ENCODE measurements at places on chromosomes 4 and X. TPM values are rescaled to one million over a fixed set of nuclear protein-coding genes. Genes with fewer than 3 reads are reported as not detected.

DNA sequence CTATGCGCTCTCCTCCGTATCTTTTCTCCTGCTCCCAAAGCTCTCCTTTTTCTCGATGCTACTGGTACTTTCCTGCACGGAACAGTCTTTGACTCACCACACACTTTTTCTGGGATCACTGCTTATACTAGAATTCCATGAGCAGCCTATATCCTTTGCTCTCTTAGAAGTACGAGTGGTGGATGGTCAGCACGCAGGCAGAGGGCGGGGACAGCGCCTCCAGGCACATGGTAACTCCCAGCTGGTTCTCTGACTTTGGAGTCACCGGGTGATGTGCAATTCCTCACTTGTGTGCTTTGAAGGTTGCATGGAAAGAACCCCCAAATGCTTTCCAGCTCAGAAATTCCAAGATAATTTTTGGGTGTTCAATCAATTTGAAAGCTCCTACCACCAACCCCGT lies 56.0 kb downstream of the STX18 start:
- no peak overlapping the region for H3K27ac ChIP-seq
- no peaks in the 10 kb centered on the region for H3K27me3 ChIP-seq
- DNase-seq = no peak
- H3K4me3 ChIP-seq = no peak overlapping the region
- no peaks in the 10 kb centered on the region for H3K36me3 ChIP-seq

- no peak for DNase-seq
- H3K4me3 ChIP-seq = no peak overlapping the region
- no peak overlapping the region for H3K27ac ChIP-seq
- H3K36me3 ChIP-seq = no peaks in the 10 kb centered on the region
- H3K27me3 ChIP-seq = no peaks in the 10 kb centered on the region
Measured at GRCh38 chr4:175560604-175561003, 251.5 kb downstream of the GPM6A start.

GRCh38 chr4:40933272-40934053 lies 183.7 kb downstream of the NSUN7 start:
- no peak overlapping the region for H3K27ac ChIP-seq
- no peaks in the 10 kb centered on the region for H3K27me3 ChIP-seq
- H3K36me3 ChIP-seq = no peaks in the 10 kb centered on the region
- no peak for DNase-seq
- H3K4me1 ChIP-seq = no peaks in the 10 kb centered on the region

LDOC1 gene
- 1.9 TPM for total RNA-seq

CLNK gene
- 0.35 TPM for total RNA-seq

CT45A5 gene
- total RNA-seq = not detected

GRCh38 chrX:75086731-75087195 lies 69.3 kb downstream of the ABCB7 start:
- DNase-seq = no peak
- H3K4me1 ChIP-seq = peaks cover 14% of the 10 kb centered on the region
- no peak overlapping the region for H3K27ac ChIP-seq
- peaks cover 23% of the 10 kb centered on the region for H3K36me3 ChIP-seq

- H3K27ac ChIP-seq = no peak overlapping the region
- H3K4me3 ChIP-seq = no peak overlapping the region
- H3K27me3 ChIP-seq = no peaks in the 10 kb centered on the region
- peaks cover 15% of the 10 kb centered on the region for H3K36me3 ChIP-seq
- DNase-seq = peak; percentile 9
Measured at GRCh38 chrX:134377537-134377936, 82.4 kb upstream of the HPRT1 start.

DNA sequence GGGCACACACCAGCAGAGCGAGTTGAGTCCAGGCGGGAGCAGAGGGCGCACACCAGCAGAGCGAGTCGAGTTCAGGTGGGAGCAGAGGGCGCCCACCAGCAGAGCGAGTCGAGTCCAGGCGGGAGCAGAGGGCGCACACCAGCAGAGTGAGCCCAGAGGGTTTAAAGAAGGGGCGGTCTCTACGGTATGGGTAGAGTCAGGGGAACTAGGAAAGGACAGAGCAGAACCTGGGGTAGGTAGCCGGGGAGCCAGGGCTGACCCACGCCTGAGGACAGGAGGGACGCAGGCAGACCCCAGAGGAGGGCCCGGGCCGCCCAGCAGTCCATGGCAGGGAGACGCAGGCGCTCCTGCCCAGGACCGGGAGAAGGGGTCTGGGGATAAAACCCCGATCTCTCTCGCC lies 22.0 kb upstream of the ADRA2C start:
- no peaks in the 10 kb centered on the region for H3K4me1 ChIP-seq
- H3K4me3 ChIP-seq = no peak overlapping the region
- H3K36me3 ChIP-seq = no peaks in the 10 kb centered on the region
- no peak overlapping the region for H3K27ac ChIP-seq
- DNase-seq = no peak

- H3K36me3 ChIP-seq = no peaks in the 10 kb centered on the region
Measured at GRCh38 chrX:24117258-24117657, 32.3 kb upstream of the ZFX start.

GAGE12J gene
- not detected for total RNA-seq

DNA sequence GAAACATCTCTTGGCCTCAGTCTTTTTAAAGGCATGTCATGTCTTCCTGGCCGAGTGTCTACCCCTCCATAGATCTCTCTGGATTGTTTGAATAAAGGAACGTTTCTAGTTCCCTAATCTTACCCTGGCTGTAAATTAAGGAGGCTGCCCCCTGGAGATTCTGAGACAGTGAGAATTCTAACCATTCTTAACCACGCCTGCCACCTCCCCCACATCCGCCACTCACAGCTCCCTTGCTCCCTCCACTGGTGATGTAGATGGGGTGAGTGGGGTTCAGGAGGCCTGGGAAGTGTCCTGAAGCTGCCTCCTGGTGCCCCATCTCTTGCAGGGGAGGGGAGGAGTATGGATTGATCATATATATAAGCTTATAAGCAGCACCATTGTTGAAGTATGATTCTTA lies 48.0 kb upstream of the TRIM2 start:
- H3K4me1 ChIP-seq = peaks cover 73% of the 10 kb centered on the region
- peaks cover 40% of the 10 kb centered on the region for H3K27me3 ChIP-seq
- no peak overlapping the region for H3K4me3 ChIP-seq
- peak; percentile 25 for DNase-seq

MND1 gene
- total RNA-seq = 42.8 TPM

DNA sequence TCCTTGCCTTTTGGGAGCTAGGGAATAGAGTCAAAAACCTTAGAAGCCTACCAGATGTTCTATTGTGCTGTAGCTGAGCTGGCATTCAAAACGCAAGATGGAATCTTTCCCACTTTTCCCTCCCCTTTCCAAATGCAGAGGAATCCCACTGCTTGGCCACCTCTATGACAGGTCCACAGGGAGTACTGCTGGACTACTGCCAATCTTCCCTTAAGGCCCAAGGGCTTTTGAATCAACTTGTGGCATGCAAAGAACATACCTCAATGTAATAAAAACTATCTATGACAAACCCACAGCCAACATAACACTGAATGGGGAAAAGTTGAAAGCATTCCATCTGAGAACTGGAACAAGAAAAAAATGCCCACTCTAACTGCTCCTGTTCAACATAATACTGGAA lies 139.2 kb upstream of the AGTR2 start:
- H3K27ac ChIP-seq = no peak overlapping the region
- H3K27me3 ChIP-seq = no peaks in the 10 kb centered on the region
- H3K36me3 ChIP-seq = no peaks in the 10 kb centered on the region
- no peak for DNase-seq

DNA sequence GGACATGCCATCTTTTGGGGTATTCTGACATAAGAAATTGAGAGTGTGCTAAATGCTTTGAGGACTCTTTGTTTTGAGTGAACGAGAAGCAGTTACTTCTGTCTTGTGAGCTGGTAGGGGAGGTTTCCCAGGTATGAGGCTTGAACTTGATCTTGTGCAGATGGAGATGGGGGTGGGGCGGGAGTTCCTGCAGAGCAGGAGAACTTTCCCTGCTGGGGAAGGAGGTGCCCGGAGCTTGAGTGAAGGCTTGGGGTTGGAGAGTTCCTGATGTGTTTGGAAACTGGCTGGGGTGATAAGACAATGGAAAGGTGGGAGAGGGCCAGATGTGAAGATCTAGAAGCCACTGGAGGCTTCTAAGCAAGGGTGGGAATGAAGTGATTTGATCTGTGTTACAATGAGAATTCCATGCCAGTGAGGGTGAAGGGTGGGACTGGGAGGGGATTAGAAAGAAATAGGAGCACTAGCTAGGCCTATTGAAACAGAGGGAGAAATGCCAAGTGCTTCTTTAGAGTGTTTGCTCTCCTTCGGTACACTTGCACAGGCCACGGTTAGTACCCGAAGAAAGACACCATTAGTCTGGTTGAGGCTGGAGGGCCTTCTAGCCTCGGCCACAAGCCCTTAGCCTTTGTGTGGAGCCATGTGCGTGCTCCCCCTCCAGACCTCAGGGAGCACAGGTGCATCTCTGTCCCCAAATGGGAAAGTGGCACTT lies 103.5 kb upstream of the STOX2 start:
- H3K27me3 ChIP-seq = peaks cover 43% of the 10 kb centered on the region
- H3K4me3 ChIP-seq = no peak overlapping the region
- peaks cover 12% of the 10 kb centered on the region for H3K4me1 ChIP-seq
- no peak for DNase-seq
- H3K27ac ChIP-seq = no peak overlapping the region
- H3K36me3 ChIP-seq = no peaks in the 10 kb centered on the region

EMCN gene
- total RNA-seq = not detected

FAM241A gene
- total RNA-seq = 7.4 TPM

- no peak for DNase-seq
- no peaks in the 10 kb centered on the region for H3K4me1 ChIP-seq
- H3K27me3 ChIP-seq = no peaks in the 10 kb centered on the region
- H3K27ac ChIP-seq = no peak overlapping the region
Measured at GRCh38 chrX:97309487-97310116, 425.9 kb downstream of the RPA4 start.

DNA sequence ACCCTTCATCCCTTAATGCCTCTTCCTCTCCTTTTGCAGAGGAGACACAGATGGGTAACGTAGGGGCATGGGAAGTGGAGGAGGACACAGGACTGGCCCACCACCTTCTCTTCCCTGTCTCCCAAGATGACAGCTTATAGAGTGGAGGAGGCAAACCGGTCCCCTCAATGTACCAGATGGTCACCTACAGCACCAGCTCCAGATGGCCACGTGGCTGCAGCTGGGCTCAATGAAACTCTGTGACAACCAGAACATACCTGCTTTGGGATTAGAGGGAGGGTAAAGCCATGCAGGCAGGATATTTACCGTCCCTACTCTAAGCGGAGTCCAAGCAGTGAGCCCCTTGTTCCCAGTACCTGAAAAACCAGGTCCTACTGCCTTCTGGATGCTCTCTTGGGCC lies 7.5 kb upstream of the KLHL15 start:
- no peak overlapping the region for H3K27ac ChIP-seq
- DNase-seq = no peak
- H3K4me3 ChIP-seq = no peak overlapping the region
- no peaks in the 10 kb centered on the region for H3K4me1 ChIP-seq
- no peaks in the 10 kb centered on the region for H3K27me3 ChIP-seq

- peaks cover 29% of the 10 kb centered on the region for H3K27me3 ChIP-seq
- H3K4me1 ChIP-seq = peaks cover 4% of the 10 kb centered on the region
- DNase-seq = no peak
- H3K27ac ChIP-seq = no peak overlapping the region
- no peak overlapping the region for H3K4me3 ChIP-seq
- no peaks in the 10 kb centered on the region for H3K36me3 ChIP-seq
Measured at GRCh38 chr4:186554539-186554913, 841 bp downstream of the MTNR1A start.

GRCh38 chrX:19256986-19257385 lies 86.7 kb upstream of the PDHA1 start:
- H3K27me3 ChIP-seq = peaks cover 6% of the 10 kb centered on the region
- H3K4me3 ChIP-seq = no peak overlapping the region
- H3K4me1 ChIP-seq = no peaks in the 10 kb centered on the region
- H3K36me3 ChIP-seq = no peaks in the 10 kb centered on the region
- DNase-seq = no peak
- no peak overlapping the region for H3K27ac ChIP-seq

DNA sequence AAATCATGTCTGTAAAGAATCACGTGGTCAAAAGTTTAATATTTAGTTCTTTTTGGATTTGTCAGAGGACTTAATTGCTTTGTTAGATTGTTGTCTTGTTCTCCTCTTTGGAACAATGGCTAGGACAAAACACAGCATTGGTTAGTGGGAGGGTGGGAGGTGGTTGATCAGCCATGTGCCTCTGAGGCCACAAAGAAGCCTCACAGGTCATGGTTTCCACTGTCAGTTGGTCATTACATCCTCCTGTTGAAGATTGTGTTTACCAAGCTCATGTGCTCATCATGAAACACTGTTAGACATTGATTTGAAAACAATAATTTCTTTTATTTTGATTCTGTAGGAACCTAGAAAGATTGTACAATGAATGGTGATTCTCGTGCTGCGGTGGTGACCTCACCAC lies 31.9 kb downstream of the ADD1 start:
- peaks cover 9% of the 10 kb centered on the region for H3K36me3 ChIP-seq
- peaks cover 34% of the 10 kb centered on the region for H3K4me1 ChIP-seq
- no peak for DNase-seq
- H3K27me3 ChIP-seq = no peaks in the 10 kb centered on the region

ARHGAP36 gene
- not detected for total RNA-seq

DNA sequence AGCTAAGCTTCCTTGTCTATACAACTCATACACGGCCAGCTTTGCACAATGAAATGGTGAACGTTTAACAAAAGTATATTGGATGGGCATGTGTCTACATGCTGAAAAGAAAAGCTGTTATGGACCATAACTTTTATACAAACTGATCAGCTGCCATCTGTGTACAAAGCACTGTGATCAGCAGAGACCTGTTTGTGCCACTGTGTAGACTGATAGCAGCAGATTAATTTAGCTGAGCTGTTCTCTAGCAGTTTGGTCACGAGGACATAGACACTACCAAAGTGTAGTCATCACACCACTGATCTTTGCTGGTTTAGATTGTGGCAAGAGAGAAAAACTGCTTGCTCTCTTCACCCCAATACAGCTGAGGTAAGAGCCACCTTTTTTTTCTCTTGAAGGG lies 124.5 kb downstream of the RAPGEF2 start:
- H3K36me3 ChIP-seq = peaks cover 6% of the 10 kb centered on the region
- no peak overlapping the region for H3K4me3 ChIP-seq
- H3K4me1 ChIP-seq = peaks cover 17% of the 10 kb centered on the region
- no peak overlapping the region for H3K27ac ChIP-seq
- H3K27me3 ChIP-seq = no peaks in the 10 kb centered on the region

LPAR4 gene
- not detected for total RNA-seq

GRCh38 chr4:145566086-145566708 lies 53.0 kb upstream of the MMAA start:
- H3K4me3 ChIP-seq = no peak overlapping the region
- DNase-seq = no peak
- H3K36me3 ChIP-seq = no peaks in the 10 kb centered on the region
- H3K27me3 ChIP-seq = peaks cover 18% of the 10 kb centered on the region
- H3K27ac ChIP-seq = no peak overlapping the region

Data from activated naive CD8-positive, alpha-beta T cell treated with anti-CD3 and anti-CD28 coated beads for 36 hours (primary cell).